Activated CD8-positive, alpha-beta T cell treated with anti-CD3 and anti-CD28 coated beads for 36 hours (primary cell): ENCODE measurements at places on chromosomes 16 and 17. TPM values are rescaled to one million over a fixed set of nuclear protein-coding genes. Genes with fewer than 3 reads are reported as not detected.

Gene BAHCC1
- total RNA-seq = 0.40 TPM

Gene JPH3
- total RNA-seq = 0.07 TPM

Gene MRC2
- 9.0 TPM for total RNA-seq

Gene ODAD4
- total RNA-seq = 0.81 TPM

Gene MBTPS1
- total RNA-seq = 31.7 TPM

DNA sequence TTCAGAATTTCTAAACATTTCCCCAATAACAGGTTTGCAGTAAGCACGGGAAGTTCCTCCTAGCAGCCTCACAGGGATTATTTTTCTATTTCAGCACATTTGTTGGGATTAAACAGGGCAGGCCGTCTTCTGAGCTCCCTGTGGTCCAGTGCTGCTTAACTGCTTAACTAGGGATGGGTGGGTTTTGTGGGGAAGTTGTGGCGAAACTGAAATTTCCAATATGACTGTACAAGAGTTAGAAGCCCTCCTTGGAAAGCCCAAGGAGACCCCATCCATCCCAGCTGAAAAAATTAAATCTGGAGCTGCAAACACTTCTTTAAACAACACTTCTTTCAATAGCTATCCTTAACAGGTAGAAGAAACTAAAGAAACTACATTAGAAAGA lies 22.2 kb downstream of the FAM117A start:
- peaks cover 17% of the 10 kb centered on the region for H3K36me3 ChIP-seq
- H3K27me3 ChIP-seq = no peaks in the 10 kb centered on the region
- H3K4me1 ChIP-seq = peaks cover 93% of the 10 kb centered on the region

- no peak for DNase-seq
- H3K36me3 ChIP-seq = no peaks in the 10 kb centered on the region
- H3K4me1 ChIP-seq = no peaks in the 10 kb centered on the region
- no peak overlapping the region for H3K4me3 ChIP-seq
- no peaks in the 10 kb centered on the region for H3K27me3 ChIP-seq
Measured at GRCh38 chr16:4915226-4915761, 21.7 kb downstream of the PPL start.

- no peaks in the 10 kb centered on the region for H3K27me3 ChIP-seq
- H3K4me3 ChIP-seq = no peak overlapping the region
- peaks cover 5% of the 10 kb centered on the region for H3K4me1 ChIP-seq
- DNase-seq = no peak
- H3K36me3 ChIP-seq = peaks cover 54% of the 10 kb centered on the region
Measured at GRCh38 chr16:1691276-1691675, 13.2 kb downstream of the JPT2 start.

DNA sequence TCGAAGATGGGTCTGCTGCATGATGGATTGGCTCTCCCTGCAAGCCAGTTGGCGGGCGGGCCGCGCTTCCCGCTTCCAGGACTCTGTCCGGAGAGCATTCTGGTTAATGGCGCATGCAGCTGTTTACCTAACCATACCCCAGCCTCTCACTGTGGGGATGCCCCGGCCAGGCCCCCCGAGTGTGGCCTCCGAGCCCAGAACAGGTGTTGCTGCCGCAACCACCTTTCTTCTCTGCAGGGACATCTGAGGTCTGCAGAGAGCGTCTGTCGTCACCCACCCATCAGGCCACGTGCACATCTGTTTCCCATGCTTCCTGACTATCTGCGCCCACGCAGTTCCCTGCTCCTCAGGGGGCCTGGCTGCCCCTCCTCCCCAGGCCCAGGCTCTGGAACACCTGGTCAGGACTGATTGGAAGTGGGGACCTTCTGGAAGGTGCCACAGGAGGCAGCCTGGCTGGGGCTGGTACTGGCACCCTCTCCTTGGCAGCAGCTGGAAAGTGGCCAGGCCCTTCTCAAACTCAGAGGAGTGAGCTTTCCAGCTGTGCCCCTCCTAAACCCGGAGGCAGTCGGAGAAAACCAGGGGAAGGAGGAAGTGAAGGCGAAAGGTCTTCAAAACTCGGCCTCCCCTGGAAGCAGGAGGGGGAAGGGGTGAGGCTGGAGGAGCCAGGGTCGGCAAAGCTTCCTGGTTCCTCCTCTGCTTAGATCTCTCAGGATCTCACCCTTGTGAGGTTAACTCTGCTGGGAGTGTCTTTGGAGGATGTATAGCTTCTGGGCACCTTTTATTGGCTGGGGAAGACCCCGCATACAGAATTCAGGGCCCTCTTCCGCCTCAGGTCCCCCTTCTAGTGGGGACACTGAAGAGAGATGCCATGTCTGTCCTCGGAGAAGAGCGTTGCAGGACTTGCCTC lies 64.5 kb upstream of the CIBAR2 start:
- no peak overlapping the region for H3K4me3 ChIP-seq
- H3K27me3 ChIP-seq = peaks cover 39% of the 10 kb centered on the region
- H3K27ac ChIP-seq = no peak overlapping the region
- no peaks in the 10 kb centered on the region for H3K36me3 ChIP-seq

DNA sequence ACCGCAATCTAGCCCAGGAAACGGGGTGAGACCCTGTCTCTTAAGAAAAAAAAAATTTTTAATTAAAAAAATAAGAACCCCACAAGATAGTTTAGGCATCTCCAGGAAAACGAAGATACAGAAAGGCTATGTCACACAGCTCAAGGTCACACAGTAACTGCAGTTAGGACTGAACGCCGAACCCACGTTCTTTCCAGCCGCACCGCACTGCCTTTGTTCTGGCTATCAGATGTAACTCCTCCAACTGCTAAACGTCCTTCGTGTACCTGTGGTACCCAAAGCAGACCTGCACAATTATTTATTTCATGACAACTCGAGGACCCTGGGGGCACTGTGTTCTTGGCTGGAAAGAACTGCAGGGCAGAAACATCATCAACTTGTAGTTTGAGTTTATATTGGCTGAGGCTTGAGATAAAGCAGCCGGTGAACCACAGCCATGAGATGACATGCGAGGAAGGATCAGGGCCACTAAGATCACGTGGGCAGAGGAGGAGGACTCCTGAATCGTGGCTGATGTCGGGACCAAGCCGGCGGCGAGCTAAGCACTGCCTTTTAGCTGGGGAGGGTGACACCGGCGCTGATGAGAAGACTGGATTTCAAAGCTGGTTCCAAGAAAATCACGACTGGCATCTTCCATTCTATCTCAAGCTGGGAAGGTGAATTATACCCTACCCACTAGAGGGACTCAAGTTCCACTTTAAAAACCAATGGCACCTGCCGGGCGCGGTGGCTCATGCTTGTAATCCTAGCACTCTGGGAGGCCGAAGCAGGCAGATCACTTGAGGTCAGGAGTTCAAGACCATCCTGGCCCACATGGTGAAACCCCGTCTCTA lies 20.7 kb upstream of the MNT start:
- H3K27me3 ChIP-seq = no peaks in the 10 kb centered on the region
- no peak overlapping the region for H3K27ac ChIP-seq
- H3K4me3 ChIP-seq = no peak overlapping the region
- peaks cover 2% of the 10 kb centered on the region for H3K4me1 ChIP-seq
- peaks cover 28% of the 10 kb centered on the region for H3K36me3 ChIP-seq
- no peak for DNase-seq

- H3K4me3 ChIP-seq = no peak overlapping the region
- DNase-seq = no peak
- no peaks in the 10 kb centered on the region for H3K36me3 ChIP-seq
- H3K27me3 ChIP-seq = peaks cover 4% of the 10 kb centered on the region
- H3K4me1 ChIP-seq = no peaks in the 10 kb centered on the region
Measured at GRCh38 chr17:68803164-68803929, 151.8 kb downstream of the ABCA8 start.

GRCh38 chr16:88785106-88785924 lies at the start of gene PIEZO1:
Gene PIEZO1, minus strand, starts transcription at chr16:88785220. Its CDS starts 256 bp downstream, at chr16:88784964.
- peak within 1 kb of the TSS; percentile 83 for H3K27ac ChIP-seq
- peak within 1 kb of the TSS; percentile 68 for H3K4me3 ChIP-seq
- no peaks in the 10 kb centered on the region for H3K27me3 ChIP-seq
- H3K36me3 ChIP-seq = no peaks in the 10 kb centered on the region
- H3K4me1 ChIP-seq = peaks cover 42% of the 10 kb centered on the region

GRCh38 chr17:13690806-13691205 lies 89.1 kb upstream of the HS3ST3A1 start:
- H3K27ac ChIP-seq = no peak overlapping the region
- no peak for DNase-seq
- no peaks in the 10 kb centered on the region for H3K4me1 ChIP-seq
- no peak overlapping the region for H3K4me3 ChIP-seq

GRCh38 chr17:72898725-72899124 lies 193.8 kb downstream of the SLC39A11 start:
- no peak for DNase-seq
- no peaks in the 10 kb centered on the region for H3K4me1 ChIP-seq
- no peak overlapping the region for H3K4me3 ChIP-seq
- no peak overlapping the region for H3K27ac ChIP-seq
- H3K36me3 ChIP-seq = peaks cover 4% of the 10 kb centered on the region
